Cortex of kidney (tissue), 1 donor: ENCODE measurements at places on chromosomes 4 and X.

GRCh38 chrX:15465896-15466651 lies 27.1 kb downstream of the PIR start:
- DNase-seq, result no peak

- no peak for DNase-seq
Measured at GRCh38 chr4:39435659-39436563, 22.8 kb downstream of the RPL9 start.

GRCh38 chr4:182764137-182764536 lies 153.0 kb downstream of the DCTD start:
- no peak for DNase-seq

DNA sequence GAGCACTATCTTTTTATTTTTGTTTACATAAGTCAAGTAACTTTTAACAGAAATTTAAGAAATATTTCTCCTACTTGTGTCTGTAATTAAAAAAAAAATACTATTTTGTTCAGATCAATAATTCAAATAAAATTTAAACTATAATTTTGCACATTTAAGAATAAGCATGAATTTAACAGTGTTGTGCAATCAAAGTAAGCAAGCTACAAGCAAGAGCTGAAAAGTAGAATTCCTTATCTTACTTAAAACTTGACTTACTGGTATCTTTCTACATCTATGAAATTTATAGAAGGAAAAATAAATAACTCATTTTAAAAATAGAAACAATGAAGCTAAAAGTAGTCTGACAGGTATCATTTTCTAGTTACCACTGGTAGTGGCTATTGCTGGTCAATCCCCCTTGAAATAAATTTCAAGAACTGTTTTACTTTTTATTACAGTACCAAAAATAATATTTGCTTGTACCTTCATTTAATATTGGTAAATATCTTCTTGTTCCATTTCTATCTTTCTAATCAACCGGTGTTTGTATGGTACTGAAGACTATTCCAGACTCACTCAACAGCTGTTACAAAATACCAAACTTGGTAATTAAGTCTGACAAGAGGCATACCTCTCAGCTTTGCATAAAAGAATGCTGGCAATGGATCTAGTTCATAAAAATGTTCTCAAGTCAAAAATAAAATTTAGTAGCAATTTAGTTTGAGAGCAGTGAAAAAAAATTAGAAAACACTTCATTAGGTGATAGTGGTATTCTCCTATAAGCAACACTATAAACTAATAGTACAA lies 62.2 kb downstream of the NOCT start:
- DNase-seq, result no peak

DNA sequence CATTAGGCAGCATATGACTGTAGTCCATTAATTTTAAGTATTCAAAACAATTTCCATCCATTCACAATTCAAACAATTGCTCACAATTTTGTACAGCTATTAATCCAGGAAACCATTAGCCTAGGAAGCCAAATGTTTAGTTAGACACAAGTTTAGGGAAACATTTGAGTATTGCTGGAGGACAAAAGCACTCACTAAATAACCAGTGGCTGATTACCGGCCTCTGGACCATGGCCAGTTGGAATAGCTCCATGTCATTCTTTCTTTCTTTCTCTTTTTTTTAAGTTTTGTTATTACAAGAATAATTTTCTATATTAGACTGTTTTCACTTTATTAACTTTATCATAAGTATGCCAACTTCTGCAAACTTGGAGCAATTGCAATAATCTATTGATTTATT lies 31.3 kb downstream of the TRIML2 start:
- no peak for DNase-seq

DNA sequence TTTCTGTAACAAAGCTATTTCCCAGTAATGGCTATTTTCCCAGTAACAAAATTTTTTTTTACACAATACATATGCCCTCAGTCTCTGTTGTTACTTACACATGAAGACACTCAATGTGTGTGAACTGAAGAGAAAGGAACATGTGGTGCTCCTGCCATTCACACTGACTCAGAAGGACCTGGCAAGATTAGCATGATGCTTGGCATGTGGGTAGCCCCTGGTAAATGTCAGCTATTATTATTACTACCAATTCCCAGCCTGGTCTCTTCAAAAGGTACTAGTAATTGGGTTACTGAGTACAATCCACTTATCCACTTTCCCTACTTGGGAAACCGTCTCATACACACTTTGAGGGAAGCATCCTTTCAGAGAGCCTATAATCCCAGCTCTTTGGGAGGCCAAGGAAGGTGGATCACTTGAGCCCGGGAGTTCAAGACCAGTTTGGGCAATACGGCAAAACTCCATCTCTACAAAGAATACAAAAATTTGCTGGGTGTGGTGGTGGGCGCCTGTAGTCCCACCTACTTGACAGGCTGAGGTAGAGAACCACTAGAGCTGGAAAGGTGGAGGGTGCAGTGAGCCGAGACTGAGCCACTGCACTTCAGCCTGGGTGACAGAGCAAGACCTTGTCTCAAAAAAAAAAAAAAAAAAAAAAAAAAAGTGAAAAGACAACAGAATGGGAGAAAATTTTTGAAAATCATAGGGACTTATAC lies 14.6 kb downstream of the RBBP7 start:
- DNase-seq, result no peak

GRCh38 chrX:131617182-131617581 lies 73.3 kb downstream of the OR13H1 start:
- DNase-seq, result no peak

DNA sequence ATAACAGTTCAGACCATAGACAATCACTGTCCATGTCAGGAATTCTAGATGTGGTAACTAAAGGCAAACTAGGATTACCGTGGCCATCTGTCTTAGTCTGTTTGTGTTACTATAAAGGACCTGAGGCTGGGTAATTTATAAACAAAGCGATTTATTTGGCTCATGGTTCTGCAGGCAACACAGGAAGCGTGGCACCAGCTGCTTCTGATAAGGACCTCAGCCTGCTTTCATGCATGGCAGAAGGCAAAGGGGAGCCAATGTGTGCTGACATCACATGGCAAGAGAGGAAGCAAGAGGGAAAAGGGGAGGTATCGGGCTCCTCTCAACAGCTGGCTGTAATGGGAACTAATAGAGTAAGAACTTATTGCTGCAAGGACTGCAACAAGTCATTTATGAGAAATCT lies 376.7 kb downstream of the GPM6A start:
- no peak for DNase-seq

DNA sequence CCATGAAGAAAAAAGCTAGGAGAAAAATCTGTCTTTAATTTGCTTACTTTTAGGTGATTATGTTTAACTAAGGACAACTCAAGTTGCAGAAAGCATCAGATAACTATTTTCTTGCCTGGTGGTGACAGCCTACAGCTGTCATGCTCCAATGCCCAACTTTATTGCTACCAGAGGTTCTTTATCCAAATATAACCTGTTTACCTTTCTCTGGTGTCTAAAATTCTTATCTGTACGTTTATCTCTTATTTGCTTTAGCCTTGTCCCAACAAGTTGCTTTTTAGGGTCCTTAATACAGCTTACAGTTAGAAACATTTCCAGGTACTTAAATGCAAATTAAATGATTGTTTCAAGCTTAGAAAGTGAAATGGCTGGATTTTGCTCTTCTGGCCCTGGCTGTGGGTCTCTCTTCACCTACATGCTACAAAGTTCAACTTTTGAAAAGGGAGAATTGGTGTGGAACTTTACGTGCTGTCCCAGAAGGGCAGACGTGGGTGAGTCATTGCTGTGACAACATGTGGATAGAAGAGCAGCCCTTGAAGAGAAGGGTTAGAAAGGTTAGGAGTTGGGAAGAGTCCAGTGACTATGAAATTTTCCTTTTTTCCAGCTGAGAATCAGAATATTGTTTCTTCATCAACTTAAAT lies 60.7 kb downstream of the HPGD start:
- DNase-seq, result no peak

- no peak for DNase-seq
Measured at GRCh38 chr4:76597423-76597979, 162.5 kb downstream of the SHROOM3 start.

GRCh38 chrX:140949233-140949632 lies 53.2 kb upstream of the SPANXB1 start:
- no peak for DNase-seq

- no peak for DNase-seq
Measured at GRCh38 chr4:155433636-155434360, 57.0 kb upstream of the MAP9 start.

DNA sequence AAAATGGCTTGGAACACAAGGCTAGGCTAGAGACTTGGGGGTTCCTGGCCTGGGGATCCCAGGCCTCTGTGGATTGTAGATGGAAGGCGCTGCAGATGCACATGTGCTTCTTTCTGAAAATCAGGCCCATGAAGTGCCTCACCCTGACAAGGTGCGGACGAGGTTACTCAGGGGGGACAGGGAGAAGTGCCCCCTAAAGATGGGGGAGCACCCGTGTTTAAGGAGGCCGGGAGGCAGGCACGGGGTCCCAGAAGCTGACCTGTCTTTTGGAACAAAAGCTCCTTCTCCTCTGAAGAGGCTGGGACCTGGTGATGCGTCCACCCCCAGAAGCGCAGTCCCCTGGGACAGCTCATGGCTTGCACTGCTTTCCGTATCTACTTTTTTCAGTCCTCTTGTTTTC lies 2.4 kb downstream of the PDZD4 start:
- no peak for DNase-seq

DNA sequence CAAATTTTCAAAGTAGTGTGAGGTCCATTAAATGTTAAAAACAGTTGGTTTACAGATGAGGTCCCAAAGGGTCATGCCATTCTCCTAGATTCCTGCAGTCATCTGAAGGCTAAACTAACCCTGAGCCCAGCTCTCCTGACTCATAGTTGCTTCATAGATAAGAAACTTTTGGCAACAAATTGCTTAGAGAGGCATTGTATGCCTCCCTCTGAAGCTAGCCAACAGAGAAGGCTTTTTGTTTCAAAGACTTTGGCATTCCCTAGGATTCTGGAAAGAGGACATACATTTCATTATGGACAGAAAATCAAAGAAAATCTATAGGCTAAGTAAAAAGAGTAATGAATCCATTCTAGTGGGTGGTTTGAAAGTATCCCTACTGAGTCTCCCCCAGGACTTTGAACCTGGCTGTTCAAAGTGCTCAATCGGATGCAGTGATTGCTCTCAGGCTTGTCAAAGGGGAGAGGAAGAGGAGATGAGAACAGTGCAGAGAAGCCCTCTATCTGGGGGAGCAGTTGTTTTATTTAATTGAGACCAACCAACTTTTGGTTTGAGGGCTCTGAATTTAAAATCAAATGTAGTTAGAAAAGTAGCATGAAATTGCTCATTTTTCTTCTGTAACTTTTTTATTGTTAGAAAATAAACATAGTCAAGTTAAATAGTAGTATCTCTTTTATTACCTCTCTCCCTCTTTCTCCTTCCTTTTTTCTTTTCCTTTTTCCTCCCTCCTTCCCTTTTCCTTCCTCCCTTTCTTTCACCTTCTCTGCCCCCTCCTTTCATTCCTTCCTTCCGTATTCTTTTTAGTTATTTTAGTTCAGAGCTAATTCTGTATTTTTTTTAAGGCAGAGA lies 72.3 kb upstream of the ZNF518B start:
- no peak for DNase-seq

- no peak for DNase-seq
Measured at GRCh38 chrX:132216283-132216682, 3.0 kb downstream of the RAP2C start.

DNA sequence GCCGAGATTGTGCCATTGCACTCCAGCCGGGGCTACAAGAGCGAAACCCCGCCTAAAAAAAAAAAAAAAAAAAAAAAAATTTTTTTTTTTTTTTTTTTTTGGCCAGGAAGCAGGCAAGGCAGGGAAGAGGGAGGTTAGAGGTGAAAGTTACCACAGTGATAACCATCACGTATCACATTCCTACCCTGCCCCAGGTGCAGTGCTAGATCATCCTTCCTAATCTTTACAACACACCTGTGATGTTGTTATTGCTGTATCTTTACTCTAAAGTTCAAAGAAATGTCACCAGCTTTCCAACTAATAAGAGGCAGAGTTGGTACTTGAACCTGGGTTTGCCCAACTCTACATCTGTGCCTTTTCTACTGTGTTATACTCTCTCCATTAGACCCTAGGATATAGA lies 7.2 kb upstream of the LIMCH1 start:
- no peak for DNase-seq

GRCh38 chrX:110145854-110146253 lies 142.9 kb downstream of the TMEM164 start:
- no peak for DNase-seq

GRCh38 chrX:150967786-150968185 lies 15.3 kb upstream of the HMGB3 start:
- no peak for DNase-seq

- DNase-seq, result no peak
Measured at GRCh38 chr4:178086320-178086719, 644.1 kb upstream of the AGA start.

- no peak for DNase-seq
Measured at GRCh38 chr4:175716961-175717360, 95.1 kb downstream of the GPM6A start.

DNA sequence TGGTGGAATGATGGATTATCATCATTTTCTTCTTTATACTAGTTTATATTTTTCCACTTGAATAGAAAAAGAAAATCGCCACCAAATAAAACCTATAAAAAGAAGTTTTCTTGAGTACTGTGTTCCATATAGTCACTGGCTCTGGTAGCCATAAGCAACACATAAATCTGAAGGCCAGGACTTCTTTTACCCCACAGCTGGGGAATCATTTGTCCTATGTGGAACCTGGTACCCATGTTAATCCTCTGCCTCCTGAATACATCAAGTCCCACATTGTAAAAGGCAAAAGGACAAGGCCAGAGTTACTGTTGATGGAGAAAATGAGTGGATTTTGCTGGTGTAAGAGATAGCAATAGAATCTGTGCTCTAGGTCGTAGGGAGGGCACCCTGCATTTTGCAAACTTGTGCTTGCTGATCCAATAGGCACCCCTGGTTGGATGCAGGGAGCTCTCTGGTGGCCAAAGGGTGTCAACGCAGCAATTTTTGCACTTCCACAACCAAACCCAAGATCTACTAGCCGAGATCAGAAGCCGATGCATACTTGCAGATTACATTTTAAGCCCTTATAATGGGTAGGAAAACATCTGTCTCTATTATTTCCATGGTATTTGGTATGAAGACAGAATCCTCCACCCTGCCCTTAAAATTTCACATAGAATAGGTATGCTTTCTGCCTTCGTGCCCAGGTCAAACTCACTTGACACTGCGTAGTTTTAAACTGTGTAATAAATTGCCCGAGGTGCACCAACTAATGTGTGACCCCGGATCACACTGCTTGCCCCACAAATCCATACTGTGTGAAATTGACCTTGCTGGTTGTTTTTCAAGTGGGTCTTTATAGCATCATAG lies 146.2 kb upstream of the SCML1 start:
- DNase-seq, result no peak

DNA sequence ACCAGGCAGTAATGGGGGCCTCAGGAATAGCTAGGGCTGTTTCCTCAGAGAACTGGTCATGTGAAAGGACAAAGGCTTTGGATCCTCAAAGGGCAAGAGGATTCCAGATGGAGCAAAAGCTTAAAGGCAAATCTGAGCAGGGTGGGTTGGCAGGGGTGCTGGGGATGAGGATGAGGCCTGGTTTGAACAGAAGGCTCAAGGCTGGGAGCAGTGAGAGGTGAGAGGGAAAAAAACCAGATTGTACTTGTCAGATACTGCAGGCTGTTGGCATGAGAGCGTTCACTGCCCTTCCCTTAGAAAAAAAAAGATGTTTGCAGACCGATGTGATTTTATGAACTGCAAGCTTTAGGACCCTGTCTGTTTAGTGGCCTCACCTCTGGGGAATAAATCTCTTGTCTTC lies 75.3 kb upstream of the PLAC1 start:
- DNase-seq, result no peak
